ENCODE measurements at places on chromosomes 2 and 18.

DNA sequence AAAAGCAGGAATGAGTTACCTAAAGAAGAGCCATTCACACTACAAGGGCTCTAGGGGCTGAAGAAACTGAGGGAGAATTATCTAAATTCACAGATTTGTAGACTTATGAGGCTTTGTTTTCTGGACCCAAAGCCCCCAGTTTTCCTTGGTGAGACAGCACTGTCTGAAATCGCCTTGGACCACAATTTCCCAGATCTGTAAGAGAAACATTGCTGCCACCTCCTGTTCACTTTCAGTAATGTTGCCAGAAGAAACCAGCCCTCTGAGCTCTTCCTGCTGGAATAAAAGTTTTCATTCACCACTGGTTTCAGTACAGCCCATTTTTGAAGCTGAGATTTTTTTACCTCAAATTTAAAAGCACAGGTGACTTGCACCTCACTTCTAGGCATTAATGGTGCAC is 169.2 kb downstream of the CDH20 start:
- no peak for DNase-seq

GRCh38 chr18:70469916-70470315 is 181.1 kb downstream of the SOCS6 start:
- no peak for DNase-seq

- no peak for DNase-seq
These were observed 105.6 kb downstream of the VSNL1 start for GRCh38 chr2:17646081-17646554.

DNA sequence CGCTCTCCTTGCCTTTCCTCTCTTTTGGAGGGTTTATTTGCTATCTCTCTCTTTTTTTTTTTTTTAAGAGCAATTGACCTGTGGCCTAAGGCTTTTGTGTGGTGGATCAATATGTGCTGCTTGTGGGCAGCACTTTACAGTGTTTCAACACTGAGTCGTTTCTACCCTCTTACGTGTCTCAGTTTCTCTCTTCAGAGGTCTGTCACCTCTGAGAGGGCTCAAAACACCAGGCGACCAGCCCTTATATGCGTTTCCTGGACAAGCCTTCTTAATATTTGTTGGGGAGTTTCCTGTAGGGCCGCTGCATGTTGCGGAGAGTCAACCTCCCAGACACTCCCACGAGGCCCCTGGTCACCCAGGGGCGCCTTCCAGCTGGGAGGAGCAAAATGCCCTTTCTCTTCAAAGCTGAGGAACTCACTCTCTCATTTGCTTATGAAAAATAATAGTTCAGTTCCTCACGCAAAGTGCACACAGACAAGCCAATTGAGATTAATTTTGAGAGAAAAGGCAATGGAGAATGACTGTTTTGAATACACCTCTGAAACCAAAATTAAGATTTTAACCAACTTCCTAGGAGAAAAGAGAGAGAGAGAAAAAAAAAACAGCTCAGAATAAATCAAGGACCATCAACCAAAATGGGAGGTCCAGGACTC is 96.3 kb upstream of the B3GNT2 start:
- no peak for DNase-seq

- DNase-seq: no peak
These were observed 116.9 kb upstream of the ATP8B1 start for GRCh38 chr18:57920036-57920435.

Measured in NCI-H187 (cell line).